CD14-positive monocyte (primary cell): ENCODE measurements at places on chromosomes 5 and 9. TPM values are rescaled to one million over a fixed set of nuclear protein-coding genes. Genes with fewer than 3 reads are reported as not detected.

GRCh38 chr5:1392261-1392660 is 47.4 kb upstream of the CLPTM1L start:
- no peak overlapping the region for H3K27ac ChIP-seq
- H3K4me3 ChIP-seq: no peak overlapping the region
- H3K4me1 ChIP-seq: no peaks in the 10 kb centered on the region
- no peak for DNase-seq
- no peaks in the 10 kb centered on the region for H3K36me3 ChIP-seq
- H3K27me3 ChIP-seq: peaks cover 22% of the 10 kb centered on the region

- H3K27ac ChIP-seq: no peak overlapping the region
- no peaks in the 10 kb centered on the region for H3K27me3 ChIP-seq
- DNase-seq: no peak
- H3K4me3 ChIP-seq: no peak overlapping the region
- peaks cover 15% of the 10 kb centered on the region for H3K4me1 ChIP-seq
Observed at GRCh38 chr5:173848986-173849596, 39.1 kb upstream of the CPEB4 start.

The HDAC3 gene
- 80.5 TPM for polyA plus RNA-seq

- no peak overlapping the region for H3K4me3 ChIP-seq
- no peaks in the 10 kb centered on the region for H3K27me3 ChIP-seq
- H3K36me3 ChIP-seq: peaks cover 37% of the 10 kb centered on the region
- no peak overlapping the region for H3K27ac ChIP-seq
Observed at GRCh38 chr5:123365156-123365555, 58.0 kb downstream of the CEP120 start.

The TEK gene
- polyA plus RNA-seq: not detected

The OTP gene
- polyA plus RNA-seq: not detected

DNA sequence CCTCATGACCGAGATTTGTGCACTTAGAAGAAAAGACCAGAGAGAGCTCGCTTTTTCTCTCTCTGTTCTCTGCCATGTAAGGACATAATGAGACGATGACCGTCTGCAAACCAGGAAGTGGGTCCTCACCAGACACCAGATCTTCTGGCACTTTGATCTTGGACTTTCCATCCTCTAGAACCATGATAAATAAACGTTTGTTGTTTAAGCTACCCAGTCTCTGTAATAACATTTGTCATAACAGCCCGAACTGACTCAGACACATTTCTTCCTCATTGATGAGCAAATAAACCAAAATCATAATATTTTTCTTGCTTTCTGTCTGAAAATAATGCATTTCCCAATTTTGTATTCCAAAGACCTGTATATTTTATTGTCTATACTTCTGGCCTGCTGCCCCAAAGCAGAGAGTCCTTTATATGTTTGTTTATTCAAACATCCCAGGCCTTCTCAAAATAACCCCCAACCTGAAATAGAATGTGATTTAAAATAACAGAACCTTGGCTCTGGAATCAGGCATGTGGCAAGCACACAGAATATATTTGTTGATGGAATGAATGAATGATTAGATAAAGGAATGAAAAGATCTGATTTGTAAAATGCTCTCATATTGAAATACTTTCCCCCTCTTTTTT is 396.5 kb downstream of the ADGRV1 start:
- no peaks in the 10 kb centered on the region for H3K27me3 ChIP-seq
- H3K4me3 ChIP-seq: no peak overlapping the region
- H3K36me3 ChIP-seq: no peaks in the 10 kb centered on the region
- H3K27ac ChIP-seq: no peak overlapping the region
